CD4-positive, alpha-beta T cell treated with Interleukin-17A for 4 hours (primary cell): ENCODE measurements at places on chromosomes 12 and 14.

DNA sequence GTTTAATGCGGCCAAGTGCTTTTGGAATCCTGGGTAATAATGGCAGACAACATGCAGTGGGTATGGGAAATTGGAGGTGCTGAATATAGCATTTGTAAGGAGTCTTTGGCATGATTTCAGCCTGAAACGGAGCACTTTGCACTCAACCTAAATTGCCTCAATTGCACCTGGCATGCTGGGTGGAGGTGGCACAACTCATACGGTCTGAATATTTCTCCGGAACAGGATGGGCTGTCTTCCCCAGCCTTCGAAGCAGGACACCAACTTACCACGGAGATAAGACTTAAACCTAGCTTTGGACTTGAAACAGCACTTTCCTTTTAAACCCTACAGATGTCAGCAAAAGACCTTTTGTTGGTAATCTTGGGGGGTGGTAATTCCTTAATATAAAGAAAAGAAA lies 153.7 kb upstream of the SRRM4 start:
- DNase-seq: no peak

DNA sequence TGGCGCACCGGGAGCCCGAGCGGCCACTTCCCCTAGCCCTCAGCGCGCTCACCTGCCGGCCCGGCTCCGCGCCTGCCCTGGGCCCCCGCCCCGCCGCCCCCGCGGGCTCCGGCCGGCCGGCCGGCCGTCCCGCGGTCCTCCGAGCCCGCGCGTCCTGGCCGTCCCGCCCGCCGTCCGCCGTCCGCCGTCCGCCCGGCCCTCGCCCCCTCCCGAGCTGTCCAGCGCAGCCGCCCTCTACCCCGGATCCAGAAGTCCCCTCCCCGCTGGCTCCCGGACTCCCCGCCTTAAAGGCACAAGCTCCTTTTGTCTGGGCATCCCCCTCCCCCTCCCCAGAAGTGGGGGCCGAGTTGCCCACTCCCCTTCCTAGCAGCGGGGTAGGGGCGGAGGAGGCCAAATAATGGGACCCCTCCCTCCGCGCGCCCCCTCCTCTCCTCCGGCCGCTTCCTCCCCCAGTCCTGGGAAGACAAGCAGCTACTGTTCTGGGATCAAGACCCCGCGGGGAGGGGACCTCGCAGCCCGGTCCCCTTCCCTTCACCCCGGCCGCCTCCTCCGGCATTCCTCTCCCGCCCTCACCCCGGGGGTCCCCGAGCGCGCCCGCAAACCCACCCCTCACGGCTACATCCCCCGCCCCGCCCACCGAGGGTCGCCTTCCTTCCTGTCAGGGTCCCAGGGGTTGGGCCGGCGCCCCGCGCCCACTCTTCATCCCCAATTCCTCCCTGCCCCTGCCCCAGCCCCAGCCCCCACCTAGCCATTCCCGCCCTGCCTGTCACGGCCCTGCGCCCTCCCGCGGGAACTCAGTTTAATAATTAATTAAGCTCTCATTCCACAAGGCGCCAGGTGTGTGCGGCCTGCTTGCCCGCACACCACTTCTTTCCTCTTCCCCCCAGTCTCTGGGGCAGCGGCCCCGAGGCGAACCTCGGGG lies at the start of gene ADCY6:
Gene ADCY6, minus strand, starts transcription at position 236 of the 922 bp plus-strand sequence. CDS start 5,655 bp downstream, outside the sequence.
- DNase-seq: no peak

DNA sequence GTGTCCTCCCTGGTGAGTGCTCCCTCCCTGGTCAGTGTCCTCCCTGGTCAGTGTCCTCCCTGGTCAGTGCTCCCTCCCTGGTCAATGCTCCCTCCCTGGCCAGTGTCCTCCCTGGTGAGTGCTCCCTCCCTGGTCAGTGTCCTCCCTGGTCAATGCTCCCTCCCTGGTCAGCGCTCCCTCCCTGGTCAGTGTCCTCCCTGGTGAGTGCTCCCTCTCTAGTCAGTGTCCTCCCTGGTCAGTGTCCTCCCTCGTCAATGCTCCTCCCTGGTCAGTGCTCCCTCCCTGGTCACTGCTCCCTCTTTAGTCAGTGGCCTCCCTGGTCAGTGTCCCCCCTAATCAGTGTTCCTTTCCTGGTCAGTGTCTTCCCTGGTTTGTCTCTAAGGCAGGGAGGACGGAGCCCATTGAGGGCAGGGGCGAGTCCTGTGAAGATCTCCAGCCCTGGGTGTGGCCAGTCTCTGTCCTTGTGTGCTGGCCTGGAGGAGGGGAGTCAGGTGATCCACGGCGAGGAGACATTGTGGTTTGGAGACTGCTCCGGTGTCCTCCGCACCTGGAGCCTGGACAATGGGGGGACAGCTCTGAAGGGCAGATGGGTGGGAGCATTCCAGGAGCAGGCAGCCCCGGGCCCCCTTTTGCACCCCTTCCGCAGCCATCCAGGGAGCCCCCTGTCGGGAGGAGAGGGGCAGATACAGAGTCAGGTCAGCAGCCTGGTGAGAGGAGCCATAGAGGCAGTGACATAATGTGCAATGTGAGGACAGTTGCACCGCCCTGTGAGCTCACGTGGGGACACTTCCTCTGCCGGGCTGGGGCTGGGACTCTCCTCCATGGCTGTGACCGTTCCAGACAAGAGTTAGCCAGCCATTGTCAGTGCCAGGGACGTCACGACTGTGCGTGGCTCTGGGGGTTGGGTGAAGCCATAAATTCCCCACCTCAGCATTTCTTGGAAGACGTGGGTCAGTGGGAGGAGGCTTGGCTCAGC lies 93.4 kb downstream of the ADGRD1 start:
- no peak for DNase-seq

DNA sequence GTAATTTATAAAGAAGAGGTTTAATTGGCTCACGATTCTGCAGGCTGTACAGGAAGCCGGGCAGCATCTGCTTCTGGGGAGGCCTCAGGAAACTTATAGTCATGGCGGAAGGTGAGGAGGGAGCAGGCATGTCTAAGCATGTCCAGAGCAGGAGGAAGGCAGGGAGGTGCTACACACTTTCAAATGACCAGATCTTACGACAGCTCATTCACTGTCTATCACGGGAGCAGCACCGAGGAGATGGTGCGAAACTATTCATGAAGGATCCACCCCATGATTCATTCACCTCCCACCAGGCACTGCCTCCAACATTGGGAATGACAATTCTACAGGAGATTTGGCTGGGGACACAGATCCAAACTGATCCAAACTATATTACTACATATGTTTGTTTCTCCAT lies 10.0 kb downstream of the SFSWAP start:
- DNase-seq: no peak

- DNase-seq: no peak
These were observed 1.9 kb downstream of the LMO3 start for GRCh38 chr12:16603916-16604575.

- DNase-seq: peak; percentile 58
These were observed 21.7 kb upstream of the SLC10A1 start for GRCh38 chr14:69818758-69819191.

- DNase-seq: no peak
These were observed 9.9 kb upstream of the SRSF9 start for GRCh38 chr12:120479458-120479857.

DNA sequence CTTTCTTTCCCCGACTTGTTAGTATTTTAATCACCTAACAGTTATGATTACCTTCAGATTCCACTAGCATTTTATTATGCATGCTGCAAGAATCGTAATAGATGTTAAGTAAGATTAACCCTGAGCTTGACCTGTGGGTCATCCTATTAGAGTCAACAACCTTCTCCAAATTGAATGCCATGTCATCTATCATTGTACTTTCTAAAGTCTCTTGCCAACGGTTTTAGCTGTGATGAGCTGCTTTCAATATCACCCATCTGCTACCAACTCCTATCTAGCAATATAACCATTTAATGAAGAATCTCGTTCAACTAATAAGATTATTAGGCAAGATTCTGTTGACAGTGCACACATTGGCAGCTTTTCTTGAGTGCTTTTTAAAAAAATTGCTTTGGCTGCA lies 33.7 kb downstream of the DACT1 start:
- DNase-seq: no peak

DNA sequence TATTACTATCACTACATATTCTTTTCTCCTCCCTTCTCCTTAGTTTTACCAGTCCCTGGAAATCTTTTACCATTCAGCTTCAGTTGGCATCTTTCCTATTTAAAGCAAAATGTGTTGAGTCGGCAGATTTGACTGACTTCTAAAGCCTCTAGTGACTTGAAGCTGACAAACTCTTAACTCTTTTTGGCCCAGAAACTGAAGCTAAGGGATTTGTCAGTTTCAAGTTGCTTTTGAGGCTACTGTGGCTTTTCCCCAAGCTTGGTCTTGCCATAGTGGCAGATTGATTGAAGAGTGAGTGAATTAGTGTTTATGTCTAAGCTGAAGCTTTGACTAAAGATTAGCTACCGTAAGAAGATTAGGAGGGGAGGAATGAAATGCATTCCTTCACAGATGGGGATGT lies 104.0 kb downstream of the ETNK1 start:
- DNase-seq: no peak

- no peak for DNase-seq
These were observed 24.4 kb downstream of the CD9 start for GRCh38 chr12:6224550-6224949.
